ENCODE measurements at places on chromosomes 16 and 17.

GRCh38 chr17:77291591-77292386 lies 151.0 kb downstream of the SEC14L1 start:
- no peak for DNase-seq

GRCh38 chr17:50268743-50269275 lies 5.5 kb upstream of the TMEM92 start:
- DNase-seq, result no peak

- DNase-seq, result no peak
Observed at GRCh38 chr17:17849845-17850373, 13.1 kb upstream of the SREBF1 start.

GRCh38 chr17:79231766-79232287 lies 157.2 kb downstream of the ENGASE start:
- DNase-seq, result no peak

DNA sequence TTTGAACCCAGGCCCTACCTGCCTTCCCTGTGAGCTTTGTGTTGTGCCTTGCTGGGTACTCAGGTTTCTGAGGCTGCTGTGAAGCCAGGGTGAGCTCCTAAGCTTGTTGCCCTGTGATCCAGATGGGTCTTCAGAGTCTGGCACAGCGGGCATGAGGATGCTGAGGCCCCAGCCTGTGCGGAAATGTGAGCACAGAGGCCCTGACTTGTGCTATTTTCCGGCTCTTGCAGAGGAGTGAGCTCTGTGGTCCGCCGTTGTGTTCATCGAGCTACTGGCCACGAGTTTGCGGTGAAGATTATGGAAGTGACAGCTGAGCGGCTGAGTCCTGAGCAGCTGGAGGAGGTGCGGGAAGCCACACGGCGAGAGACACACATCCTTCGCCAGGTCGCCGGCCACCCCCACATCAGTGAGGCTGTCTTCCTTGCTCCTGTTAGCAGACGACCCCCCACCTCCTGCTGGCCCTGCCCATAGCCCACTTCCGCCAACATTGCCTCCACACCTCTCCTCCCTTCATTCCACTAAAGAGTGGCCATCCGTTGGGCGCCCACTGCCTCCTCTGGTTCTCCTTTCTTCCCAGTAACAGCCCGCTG lies 2.7 kb downstream of the PHKG2 start:
- no peak for DNase-seq

DNA sequence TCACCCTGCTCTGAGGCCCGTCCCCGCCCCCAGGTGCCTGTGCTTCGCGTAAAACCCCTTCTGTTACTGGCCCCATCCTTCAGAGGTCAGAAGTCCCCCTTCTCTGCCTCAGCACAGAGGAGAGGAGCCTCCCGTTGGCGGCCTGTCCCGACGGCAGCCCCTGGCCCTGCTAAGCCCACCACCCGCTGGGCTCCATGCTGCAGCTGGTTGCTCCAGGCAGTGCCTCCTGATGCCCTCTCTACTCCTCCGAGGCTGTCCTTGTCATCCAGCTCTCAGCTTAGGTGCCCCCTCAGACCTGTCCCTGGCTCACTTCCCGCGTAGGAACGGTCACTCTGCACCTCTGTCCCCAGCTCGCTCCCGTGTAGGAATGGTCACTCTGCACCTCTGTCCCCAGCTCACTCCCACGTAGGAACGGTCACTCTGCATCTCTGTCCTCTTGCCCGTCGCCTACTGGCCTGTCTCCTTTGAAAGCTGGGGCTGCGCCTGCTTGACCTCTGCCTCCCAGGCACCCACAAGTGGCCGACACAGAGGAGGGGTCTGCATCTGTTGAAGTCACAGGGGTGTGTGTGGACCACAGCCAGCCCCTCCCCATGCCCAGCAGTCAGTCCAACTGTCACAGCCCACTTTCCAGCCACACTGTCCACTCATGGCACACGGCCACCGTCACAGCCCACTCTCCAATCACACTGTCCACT lies 31.7 kb upstream of the ZC3H18 start:
- no peak for DNase-seq

All from AG09309 (cell line).